ENCODE measurements at places on chromosomes 11 and 22.

- no peak for DNase-seq
Measured at GRCh38 chr22:47633111-47633510, 870.7 kb downstream of the TBC1D22A start.

GRCh38 chr11:105372206-105372605 lies 232.6 kb upstream of the CARD18 start:
- no peak for DNase-seq

DNA sequence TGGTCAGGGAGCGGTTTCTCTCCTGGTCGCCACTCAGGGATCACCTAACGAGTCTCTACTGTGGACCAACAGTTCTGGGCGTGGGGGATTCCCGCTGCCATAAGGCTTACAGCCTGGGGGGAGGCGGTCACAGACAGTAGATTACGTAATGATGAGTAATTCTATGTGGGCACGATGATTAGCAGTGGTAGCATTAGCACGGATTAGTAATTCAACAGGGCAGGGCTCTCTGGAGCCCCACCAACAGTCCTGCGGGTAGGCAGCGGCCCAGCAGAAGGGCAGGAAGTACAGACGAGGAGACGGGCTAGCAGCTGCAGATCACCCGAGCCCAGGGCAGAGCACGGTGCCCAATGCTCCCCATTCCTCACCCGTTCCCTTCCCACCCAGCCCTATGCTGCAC lies 3.6 kb downstream of the SHISAL1 start:
- peak; percentile 94 for DNase-seq

DNA sequence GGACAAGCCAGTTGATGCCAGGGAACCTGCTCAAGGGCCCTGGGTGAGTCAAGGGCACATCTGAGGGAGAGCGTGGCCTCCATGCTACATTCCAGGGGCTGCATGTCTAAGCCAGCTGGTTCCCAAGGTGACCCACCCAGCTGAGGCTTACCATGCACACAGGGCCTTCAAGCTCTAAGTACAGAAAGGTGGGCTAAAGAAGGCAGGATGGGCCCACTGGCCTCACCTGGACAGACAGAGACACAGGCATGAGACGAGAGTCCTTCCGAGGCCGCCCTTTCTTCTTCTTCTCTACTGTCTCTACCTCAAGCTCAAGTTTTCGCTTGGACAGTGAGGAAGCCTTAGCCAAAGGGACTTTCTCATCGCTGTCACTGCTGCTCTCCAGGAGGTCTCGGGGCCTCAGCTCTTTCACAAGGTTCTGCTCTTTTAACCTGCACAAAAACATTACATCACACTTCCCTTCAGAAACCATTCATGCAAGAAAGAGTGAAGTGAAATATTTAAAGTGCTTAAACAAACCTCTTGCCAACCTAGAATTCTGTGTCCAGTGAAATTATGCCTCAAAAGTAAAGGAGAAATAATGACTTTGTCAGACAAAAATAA lies 69.9 kb downstream of the HIRA start:
- DNase-seq: no peak

DNA sequence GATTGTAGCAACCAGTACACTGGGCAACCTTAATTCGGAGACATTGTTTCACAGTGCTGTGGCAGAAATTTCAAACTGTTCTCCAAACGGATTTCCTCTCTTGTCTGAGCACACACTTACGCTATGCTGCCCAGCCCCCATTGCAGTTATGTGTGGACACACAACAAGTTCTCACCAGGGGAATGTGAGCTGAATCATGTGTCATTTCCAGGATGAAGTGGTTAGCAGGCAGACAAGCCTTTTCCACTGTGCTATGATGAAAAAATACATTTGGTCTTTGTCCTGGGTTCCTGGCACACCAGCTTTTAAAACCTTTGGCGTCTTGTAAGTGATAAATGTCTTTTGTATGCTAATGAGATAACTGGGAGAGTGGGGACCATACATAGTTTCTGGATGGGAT lies 46.9 kb upstream of the SYT9 start:
- DNase-seq: peak; percentile 58

Data from M059J (cell line).